ENCODE measurements at places on chromosomes 11 and 22. TPM values are rescaled to one million over a fixed set of nuclear protein-coding genes. Genes with fewer than 3 reads are reported as not detected.

RPS25 gene
- total RNA-seq: 1,564 TPM

SSTR3 gene
- not detected for total RNA-seq

CRACR2B gene
- 6.4 TPM for total RNA-seq

DNA sequence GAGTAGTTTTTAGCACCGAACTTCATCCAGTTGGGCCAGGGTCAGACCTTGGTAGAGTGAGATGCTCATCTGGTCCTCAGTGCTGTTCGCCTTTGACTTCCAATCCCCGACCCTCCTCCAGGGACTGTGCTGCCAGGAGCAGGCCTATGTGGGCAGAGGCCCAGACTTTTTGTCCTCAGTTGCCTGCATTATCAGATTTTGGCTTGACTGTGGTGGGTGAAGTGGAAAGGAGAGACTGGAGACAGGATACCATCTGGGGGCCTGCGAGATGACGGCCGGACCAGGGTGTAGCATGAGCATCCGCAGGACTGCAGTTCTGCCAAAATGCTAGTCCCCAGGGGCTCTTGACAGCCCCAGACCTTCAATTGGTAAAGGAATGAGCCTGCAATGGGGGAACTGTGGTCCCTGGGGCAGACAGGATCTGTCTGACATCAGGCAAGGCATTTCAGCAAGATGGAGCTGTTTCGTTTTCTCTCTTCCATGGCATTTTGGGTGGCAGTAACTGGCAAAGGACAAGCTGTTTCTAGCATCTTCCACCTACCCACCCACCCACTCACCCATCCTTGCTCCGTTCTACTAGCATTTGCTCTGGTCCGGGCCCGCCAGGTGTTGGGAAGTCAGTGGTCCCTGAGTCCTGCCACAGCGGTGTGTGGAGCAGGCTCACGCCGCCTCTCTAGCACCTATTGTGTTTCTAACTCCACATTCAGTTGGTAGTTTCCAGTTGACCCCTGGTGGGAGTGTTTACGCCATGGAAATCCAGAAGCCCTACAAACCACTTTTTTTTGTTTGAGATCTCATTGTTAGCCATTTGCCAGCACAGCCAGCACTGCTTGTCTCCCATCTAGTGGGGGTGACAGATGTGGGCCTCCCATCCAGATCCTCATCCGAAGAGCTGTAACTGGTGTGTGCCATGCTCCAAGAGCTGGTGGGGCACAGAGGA is 53.5 kb downstream of the OTOG start:
- DNase-seq: no peak

DNA sequence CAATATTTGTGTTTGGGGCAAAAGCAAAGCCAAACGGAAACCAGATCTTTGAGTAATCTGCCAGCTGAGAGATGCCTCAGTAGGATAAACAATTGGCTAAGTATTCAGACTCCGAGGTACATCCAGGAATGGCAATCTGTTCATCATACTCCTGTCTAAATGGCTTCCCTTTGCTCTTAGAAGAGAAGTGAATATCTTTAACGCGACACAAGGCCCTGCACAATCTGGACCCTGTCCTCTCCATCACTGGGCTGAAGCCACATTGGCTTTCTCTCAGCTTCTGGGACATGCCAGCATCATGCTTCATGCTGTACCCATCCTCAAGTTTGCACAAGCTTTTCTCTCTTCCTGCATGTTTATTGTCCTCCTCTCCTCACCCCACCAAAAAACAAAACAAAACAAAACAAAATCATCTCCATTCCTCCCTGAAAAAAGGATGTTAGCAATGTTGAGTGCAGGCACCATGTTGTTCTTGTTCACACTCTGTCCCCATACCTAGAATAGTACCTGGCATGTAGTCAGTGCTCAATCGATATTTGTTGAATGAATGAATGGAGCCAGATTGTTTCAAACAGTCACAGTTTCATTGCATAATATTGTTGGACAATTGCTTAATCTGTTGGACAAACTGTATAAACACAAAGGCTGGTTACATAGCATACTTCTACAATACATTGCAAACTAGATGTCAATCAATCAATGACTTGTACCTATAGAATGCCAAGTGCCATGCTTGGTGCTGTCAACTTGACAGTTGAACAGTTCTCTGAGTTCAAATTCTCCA is 38.2 kb upstream of the SESN3 start:
- no peak for DNase-seq

GRCh38 chr11:134036492-134037045 is 32.3 kb upstream of the JAM3 start:
- DNase-seq: no peak

DNA sequence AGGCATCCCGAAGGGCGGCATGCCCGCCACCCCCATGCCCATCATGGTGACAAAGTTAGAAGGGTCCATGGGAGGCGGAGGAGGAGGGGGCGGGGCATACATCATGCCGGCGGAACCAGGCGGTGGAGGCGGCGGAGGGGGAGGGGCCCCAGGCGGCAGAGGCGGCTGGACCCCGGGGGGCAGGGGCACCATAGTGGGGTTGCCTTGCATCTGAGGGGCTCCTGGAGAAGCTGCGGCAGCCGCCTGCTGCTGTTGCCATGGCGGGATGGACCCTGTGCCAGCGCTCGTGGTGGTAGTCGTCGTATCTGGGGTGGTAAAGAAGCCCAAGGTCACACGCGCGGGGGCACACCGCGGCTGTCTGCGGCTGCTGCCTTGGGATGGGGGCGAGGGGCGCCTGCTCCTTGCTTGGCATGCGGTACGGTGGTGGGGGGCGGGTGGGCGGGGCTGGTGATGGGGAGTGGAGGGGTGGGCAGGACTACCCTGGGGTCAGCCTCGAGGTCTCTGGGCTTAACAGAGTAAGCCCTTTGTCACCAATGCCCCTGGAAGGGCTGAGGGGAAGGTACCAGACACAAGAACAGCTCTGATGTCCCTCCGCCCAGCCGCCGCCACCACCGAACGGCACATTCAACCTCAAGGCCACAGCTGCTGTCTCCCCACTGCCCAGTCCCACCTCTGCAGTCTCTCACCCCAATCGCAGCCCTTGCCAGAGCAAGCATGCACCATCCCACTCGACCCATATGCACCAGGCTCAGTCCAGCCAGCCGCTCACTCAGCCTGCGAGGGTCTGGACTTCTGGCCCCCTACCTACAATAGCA is 6.3 kb upstream of the PYGM start:
- no peak for DNase-seq

GRCh38 chr11:62572431-62572830 is 1.3 kb downstream of the EEF1G start:
- DNase-seq: no peak

DNA sequence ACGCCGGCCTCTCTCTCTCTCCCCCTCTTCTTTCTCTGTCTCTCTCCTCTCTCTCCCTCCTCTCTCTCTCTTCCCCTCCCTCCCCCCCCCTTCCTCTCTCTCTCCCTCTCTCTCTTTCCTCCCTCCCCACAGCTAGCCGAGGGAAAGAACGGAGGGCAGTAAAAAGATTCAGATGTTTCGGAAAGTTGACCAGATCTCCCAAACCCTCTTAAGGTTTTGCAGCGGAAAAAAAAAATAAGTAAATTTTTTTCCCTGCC is 195 bp upstream of the ALX4 start:
- no peak for DNase-seq

DNA sequence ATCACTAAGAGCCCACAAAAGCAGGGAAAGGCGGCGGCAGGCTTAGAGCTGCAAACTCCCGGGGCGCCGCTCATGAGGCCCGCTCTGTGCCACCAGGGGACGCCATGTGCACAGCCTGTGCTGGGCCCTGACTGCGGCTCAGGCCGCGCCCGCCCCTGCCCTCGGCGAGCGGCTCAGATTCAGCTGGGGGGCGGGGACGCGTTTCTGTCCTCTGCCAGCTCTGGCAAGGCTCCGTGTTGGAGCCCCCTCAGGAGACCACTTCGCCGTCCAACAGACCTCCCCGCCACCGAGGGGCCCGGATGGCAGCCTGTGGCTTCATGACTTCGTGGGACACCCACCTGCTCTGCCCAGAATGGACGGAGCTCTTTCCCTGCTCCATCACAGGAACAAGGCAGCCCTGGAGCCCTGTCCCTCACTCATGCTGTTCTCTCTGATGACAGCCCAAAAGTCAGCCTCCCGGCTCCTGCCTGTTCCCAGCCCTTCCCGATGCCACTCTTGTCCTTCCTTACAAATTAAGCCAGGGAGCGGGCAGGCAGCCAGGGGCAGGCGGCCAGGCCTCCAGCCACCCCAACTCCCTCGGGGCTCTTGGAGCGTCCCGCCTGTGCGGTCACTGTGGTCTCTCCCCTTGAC is 69.1 kb downstream of the NAT10 start:
- peak; percentile 23 for DNase-seq

GRCh38 chr22:30191040-30191701 is 55.4 kb downstream of the LIF start:
- no peak for DNase-seq

DNA sequence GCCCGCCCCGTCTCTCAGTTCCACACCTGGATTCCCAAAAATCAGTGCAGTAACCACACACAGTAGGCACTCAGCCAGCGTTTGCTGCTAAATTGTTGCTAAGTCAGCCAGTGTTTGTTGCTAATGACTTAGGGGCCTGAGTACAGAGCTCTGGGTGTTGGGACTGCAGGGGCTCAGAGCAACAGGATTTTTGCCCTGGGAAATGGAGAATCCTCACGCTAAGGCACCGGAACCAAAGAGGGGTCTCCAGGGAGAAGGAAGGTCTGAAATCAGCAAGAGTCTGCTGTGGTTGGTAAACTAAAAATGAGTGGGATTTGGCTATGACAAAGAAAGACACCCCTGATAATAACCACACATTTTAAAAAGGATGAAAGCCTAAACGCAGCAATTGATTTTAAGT is 22.7 kb upstream of the ALX4 start:
- no peak for DNase-seq

DNA sequence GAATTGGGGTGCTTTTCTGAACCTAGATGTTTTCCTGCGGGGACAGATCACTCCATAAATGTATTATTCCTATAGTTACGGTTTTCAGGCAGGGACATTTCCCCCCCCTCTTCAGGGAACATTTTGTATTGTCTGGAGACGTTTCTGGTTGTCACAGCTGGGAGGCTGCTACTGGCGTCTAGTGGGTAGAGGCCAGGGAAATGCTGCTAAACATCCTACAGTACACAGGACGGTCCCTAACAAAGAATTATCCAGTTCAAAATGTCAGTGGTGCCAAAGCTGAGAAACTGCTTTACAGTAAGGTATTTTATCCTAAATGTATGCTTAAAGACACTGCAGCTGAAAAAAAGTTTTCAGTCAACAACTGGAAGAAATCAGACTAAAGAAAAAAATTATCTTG is 19.4 kb downstream of the PIWIL4 start:
- no peak for DNase-seq

DNA sequence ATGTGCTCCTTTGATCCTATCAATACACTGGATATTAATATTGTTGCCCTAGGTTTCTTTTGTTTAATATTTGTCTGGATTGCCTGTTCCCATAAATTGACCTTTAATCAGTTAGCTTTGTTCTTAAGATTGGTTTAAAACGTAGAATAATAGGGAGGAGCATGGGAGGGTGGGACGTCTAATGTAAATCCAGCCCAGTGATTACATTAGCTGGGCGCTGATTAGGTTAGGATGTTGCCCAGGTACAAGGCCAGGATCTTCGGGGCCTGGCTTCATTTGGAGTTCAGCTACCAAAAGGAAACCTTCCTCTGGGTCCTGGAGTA is at the start of gene SRSF8:
TSS of gene SRSF8 (plus strand) at position 204 of the 323 bp plus-strand sequence. CDS start 308 bp downstream, outside the sequence.
- peak; percentile 43 for DNase-seq

DNA sequence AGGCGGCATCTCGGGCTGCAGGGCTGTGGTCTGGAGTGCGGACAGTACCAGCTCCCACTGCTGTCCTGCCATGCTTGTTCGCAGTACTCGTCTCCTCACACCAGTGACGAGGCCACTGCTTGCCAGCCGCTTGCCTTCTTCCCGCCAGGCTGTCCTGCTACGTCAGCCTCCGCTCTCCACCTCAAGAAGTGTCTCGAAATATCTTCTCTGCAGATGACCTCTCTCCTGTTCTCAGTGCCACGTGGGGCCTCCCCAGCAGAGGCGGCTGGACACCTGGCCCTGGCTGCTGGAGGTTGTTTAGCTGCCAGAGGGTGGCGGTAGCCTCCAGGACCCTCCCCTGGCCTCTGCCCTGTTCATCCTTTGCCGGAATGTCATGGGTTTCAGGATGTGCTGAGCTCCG is 3.1 kb upstream of the CCDC188 start:
- no peak for DNase-seq

DNA sequence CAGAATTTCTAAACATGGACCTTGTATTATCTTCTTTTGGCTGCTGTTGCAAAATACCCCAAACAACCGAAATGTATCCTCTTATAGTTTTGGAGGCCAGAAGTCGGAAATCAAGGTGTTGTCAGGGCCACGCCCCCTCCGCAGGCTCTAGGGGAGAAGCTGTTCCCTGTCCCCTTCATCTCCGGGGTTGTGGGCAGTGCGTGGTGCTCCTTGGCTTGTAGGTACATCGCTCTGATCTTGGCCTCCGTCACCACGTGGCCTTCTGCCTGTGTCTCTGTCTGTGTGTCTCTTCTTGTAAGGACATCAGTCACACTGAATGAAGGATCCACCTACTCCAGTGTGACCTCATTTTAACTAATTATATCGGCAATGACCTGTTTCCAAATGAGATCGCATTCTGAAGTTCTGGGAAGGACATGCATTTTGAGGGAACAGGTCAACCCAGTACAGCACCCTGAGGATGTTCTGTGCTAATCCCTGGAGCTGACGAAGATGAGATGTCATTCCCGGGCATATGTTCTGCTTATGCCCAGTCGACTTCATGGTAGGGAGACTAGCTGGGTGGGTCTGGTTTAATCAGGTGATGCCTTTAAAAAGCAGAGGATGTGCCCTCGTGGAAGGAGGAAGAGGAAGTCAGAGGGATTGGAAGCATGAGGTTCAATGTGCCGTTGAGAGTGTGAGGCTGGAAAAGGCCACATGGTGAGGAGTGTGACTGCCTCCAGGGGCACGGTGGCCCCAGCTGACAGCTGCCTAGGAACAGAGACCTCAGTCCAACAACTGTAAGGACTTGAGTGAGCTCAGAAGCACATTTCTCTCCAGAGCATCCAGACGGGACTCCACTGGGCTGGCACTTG is 531.1 kb downstream of the TBC1D22A start:
- DNase-seq: no peak

DNA sequence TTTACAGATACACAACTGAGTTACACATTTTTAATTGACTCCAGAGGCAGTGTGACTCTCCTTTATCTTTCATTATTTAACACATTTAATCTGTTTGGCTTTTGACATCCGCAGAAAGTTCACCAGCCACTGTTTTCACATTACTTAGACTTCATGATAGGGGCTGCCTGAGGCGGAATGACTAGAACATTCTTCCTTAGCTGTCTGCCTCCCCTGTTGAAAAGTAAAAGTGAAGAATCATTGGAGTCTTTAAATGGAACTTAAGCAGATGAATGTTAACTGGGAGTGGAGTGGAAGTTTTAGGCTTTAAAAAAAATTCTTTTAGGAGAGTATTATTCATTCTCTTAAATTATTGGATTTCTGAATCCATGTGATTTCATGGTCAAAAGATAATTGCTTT is 229.2 kb upstream of the MTNR1B start:
- no peak for DNase-seq

Measured in renal cortical epithelial cell (primary cell).